ENCODE measurements at places on chromosomes 1 and 21.

- no peak for DNase-seq
These were observed 113.3 kb upstream of the ERRFI1 start for GRCh38 chr1:8139383-8139782.

GRCh38 chr1:199279067-199279466 is 640.2 kb downstream of the PTPRC start:
- no peak for DNase-seq

GRCh38 chr1:231144416-231145193 is 17.3 kb upstream of the TRIM67 start:
- no peak for DNase-seq

- DNase-seq = no peak
These were observed 21.1 kb downstream of the ERG start for GRCh38 chr21:38477226-38477625.

GRCh38 chr1:6419397-6419803 is 319 bp downstream of the HES2 start:
- DNase-seq = no peak

GRCh38 chr1:212749821-212750535 is 41.6 kb downstream of the NSL1 start:
- no peak for DNase-seq

Measured in stimulated activated CD4-positive, alpha-beta T cell treated with anti-CD3 and anti-CD28 coated beads, Interleukin-15, amount 100 ng/mL, for 1 hour (primary cell).